WTC11 (cell line): ENCODE measurements at places on chromosomes 2 and 18.

DNA sequence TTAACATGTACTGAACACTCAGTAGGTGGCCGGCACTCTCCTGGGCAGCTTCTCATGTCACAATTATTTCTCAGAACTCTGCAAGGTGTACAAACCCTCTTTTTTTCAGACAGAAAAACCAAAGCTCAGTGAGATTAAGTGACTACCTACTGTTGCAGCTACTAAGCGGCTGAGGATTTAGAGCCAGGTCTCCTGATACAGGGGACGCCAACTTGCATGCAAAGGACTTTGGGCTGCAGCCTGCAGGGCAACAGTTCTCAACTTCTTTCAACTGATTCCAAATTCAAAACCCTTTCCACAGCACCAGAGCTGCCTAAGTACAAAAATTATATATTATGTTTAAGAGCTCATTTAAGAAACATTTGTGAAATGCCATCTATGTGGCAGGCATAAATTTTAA, 177.6 kb downstream of the SUCLG1 start:
- no peak for DNase-seq

GRCh38 chr2:227395556-227395955, 7.8 kb upstream of the SCYGR1 start:
- DNase-seq = no peak

- no peak for DNase-seq
Observed at GRCh38 chr18:64403784-64404503, 255.1 kb upstream of the LINC00305 start.

DNA sequence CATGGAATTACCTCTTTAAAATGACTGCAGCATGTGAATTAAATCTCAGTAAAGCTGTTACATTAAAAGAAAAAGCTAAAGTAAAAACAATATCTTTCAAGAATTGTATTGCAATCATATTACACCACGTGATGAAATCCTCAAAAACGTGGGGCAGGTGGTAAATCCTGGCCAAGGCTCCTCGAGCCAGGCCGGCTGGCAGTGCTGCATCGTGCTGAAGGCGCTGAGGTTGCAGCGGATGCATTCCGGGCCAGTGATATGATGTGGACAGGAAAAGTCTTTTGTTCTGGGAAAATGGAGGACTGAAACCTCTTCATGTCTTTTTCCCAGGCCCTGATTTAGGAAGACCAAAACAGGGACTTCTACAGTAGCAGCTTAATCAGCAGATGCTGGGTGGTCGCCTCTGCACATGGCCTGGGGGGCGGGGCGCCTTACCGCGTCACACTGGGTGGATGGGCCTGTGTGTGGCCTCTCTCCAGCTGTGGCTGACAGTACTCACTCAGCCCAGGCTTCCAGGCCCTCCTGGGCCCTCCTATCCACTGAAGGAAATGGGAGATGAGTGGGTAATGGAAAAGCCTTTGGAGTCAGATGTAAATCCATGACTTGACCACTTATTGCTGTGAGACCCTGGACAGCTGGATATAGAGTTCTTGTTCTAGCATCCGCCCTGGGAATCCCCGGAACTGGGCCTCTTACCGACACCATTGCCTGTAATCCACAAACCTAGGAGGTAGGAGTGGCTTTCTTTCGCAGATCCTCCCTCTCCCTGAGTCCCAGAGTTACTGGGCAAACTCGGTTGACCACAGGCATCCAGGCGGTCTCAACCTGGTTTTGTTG, 45.1 kb downstream of the PROC start:
- peak; percentile 79 for DNase-seq

GRCh38 chr2:45898819-45899218, 247.3 kb downstream of the PRKCE start:
- DNase-seq = no peak

DNA sequence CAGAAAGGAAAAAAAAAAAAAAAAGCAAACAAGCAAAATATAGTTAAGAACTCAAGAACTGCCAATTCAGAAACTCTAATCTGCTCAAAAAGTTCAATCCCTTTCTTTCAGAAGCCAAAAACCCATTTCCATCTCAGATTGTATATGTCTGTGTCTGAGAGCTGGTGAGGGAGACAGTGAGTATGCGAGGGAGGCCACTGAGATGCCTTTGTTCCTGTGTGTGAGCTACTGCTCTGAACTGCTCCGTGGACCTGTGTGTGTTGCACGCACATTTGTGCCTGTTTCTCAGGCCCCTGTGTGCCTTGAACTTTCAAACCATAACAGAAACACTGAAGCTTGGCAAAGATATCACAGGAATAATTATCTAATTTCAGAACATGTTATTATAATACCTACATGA, 2.5 kb upstream of the PKDCC start:
- DNase-seq = no peak

DNA sequence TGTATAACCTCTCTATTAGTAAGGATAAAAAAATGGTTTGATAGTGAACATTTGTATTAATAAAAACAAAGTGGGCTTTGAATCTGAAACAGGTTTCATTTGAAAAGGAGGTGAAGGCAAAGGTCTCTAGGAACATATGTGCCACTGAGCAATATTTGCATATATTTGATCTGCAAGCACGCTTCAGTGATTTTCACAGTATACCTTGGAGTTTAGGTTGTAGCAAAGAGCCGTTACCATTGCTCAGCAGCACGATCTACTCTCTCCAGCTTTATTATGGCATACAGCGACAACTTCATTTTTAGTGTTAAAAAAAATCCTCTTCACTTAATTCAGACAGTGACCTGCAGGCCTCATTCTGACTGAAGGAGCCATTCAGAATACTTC, 75.8 kb upstream of the ZEB2 start:
- no peak for DNase-seq

DNA sequence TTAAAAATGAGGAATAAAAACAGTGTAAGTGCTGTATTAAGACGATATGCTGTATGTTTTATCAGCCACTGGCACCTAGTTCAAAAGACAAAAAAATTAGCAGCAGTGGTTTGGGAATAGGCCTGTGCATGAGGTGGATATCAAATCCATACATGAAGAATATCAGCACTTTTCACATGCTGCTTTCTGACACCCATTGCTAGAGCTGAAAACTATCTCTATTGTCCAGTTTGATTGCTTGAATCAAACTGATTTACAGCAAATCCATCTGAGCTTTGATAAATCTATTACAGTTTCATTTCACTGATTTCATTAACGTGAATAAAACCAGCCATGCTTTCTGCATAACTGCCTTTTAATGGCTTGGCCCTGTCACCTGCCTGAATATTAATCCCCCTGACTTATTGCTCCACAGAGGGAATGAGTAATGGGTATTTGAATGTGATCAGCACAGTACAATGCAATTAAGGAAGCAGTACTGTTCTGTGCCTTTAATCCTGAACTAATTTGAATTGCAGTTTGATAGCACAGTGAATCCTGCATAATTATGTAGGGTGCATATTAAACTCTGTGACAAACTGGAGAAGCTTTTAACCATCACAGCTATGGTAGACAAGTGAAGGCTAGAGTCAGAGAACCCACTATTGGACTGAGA, 154.0 kb downstream of the GPD2 start:
- DNase-seq = no peak

DNA sequence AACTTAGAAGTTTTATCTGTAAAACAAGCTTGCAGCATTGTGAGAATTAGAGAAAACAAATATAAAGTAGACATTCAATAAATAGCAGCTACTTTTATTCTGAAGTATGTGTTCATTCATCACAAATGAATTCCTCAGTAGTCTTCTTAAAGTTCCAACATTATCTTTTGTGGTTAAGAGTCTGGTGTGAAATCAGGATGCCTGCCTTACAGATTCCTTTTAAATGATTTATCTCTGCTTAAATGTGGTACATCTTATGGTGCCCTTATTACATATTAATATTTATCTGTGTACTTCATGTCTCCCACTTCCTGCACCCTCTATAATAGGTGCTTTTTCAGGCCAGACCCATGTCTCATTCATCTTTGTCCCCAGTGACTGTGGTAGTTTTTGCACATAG, 595.0 kb downstream of the STK39 start:
- DNase-seq = no peak

GRCh38 chr18:44036501-44036900, 644.2 kb upstream of the SETBP1 start:
- DNase-seq = peak; percentile 17

DNA sequence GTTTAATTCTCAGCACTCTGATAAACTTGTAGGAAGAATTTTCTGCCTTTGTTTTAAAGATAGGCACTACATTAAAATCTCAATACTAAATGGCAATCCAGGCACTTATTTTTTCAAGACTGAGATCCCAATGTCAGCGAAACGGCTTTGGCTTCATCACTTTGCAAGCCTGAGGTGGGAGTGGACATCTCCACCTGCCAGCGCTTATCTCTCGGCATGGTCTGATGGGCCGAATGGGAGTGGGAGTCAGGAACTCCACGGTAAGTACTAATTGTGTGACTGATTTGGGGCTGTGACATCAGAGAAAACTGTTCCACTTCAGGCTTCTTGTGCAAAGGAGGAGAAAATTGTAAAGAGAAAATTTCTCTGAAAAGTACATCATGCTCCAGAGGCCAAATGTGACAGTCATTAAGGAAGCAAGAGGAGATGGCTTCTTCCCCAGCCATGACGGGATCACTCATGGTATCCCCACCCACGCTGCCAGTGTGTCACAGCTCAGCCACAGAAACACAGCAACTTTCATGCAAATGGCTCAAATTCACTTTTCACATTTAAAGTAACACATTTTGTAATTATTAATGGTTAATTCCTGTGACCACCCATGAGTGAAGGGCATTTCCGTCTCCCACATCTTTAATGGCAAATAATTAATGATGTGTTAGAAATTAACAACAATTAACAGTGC, 385.5 kb upstream of the HNRNPA3 start:
- no peak for DNase-seq

GRCh38 chr18:63850020-63850419, 37.5 kb upstream of the SERPINB2 start:
- DNase-seq = peak; percentile 56

GRCh38 chr18:8705238-8705960, at the start of gene MTCL1:
TSS of gene MTCL1 (plus strand) at chr18:8705556. CDS start at chr18:8705661, 105 bp downstream.
- peak; percentile 53 for DNase-seq

DNA sequence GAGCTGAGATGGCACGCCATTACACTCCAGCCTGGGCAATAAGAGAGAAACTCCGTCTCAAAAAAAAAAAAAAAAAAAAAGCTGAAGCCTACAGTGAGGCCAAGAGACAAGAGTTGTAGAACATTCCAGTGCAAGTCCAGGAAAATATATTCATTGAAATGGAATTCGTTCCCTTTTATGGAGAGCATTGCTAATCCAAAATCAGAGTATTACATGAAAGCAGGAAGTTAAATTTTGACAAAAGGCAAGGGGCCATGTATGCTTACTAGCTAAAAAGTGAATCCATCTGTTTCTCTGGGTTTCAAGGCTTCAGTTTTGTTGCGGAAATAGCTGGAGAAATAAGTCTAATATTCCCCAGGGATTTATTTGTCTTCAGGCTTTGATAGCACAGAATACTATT, 471.7 kb downstream of the THSD7B start:
- no peak for DNase-seq

- DNase-seq = no peak
Observed at GRCh38 chr18:9068346-9068745, 34.2 kb upstream of the NDUFV2 start.

DNA sequence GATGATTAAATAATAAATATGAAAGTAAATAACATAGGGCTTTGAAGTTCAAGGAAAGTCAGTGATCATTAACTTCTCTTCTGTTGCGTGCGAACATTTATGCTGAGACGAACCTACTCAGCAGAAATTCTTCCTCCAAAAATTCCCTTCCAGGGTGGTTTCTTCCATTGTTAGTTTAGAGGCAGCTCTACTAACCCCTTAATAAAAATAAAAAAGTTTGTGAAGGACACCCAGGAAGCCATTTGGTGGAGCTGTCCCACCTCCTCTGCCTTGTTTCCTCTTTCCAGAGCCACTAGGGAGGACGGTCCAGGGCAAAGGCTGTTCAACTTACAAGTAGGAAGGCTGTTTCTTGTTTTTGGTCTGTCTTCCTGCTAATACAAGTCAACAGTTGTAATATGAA, 2.1 kb upstream of the SMAD2 start:
- no peak for DNase-seq

DNA sequence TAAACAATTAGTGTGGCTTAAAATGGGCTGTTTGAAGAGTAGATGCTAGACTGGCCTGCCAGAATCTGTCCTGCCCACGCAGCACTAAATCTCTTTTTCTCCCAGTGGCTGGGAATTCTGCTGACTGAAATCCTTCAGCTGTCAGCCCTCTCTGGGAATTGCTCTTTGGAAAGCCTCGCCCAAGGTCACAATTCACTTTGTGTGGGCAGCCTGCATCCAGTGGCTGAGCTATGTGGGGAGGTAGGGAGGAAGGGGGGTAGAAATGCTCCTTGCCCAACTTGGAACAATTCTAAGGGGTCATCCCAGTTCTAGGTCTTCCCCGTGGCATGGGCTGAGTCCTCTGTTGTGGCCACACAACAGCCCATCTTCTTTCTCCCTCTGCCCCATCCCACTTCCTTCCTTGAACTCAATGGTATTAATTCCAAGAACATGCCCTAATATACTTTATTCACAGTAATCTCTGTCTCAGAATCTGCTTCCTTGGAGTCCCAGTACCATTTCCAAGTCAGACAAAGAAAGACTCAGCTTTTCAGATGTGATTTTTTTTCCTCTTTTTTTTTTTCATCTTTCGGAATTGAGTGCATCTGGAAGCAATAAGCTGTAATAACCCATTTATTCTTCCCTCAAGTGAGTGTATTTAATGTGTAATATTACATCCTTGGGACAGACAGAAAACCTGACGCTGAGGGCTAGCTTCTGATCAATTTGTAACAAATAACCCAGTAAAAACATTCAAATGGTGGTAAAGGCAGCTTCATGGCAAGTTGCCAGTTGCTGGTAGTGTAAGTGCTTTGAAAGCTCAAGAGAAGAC, 189.4 kb downstream of the GPD2 start:
- no peak for DNase-seq

DNA sequence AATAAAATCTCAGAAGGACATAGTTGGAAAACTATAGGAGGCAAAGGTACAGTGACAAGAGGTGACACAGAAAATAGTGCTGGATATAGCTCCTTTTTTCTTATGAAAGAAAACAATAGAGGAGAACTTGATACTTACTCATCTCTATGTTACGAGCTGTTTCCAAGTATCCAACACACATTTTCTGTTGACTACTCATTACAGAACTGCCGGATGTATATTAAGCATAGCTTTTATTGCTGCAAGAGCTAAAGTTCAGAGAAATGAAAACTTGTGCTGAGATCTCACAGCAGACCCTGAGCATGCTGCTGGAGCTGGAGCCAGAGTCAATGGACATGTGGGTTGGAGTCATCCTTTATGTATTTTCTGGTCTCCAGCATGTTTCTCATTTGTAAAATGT, 210.0 kb upstream of the NT5C1B start:
- no peak for DNase-seq

GRCh38 chr2:156541229-156541628, 105.0 kb downstream of the GPD2 start:
- DNase-seq = no peak

- DNase-seq = no peak
Observed at GRCh38 chr2:240441993-240442411, 6.5 kb downstream of the GPC1 start.

GRCh38 chr2:102130647-102130991, 11.9 kb upstream of the IL1R1 start:
- no peak for DNase-seq
